ENCODE measurements at places on chromosomes 13 and 19.
A peak's percentile ranks its signal among the peaks of the same experiment; 100 is the strongest.

GRCh38 chr19:17888260-17888659 is 16.5 kb downstream of the SLC5A5 start:
- no peak for DNase-seq

DNA sequence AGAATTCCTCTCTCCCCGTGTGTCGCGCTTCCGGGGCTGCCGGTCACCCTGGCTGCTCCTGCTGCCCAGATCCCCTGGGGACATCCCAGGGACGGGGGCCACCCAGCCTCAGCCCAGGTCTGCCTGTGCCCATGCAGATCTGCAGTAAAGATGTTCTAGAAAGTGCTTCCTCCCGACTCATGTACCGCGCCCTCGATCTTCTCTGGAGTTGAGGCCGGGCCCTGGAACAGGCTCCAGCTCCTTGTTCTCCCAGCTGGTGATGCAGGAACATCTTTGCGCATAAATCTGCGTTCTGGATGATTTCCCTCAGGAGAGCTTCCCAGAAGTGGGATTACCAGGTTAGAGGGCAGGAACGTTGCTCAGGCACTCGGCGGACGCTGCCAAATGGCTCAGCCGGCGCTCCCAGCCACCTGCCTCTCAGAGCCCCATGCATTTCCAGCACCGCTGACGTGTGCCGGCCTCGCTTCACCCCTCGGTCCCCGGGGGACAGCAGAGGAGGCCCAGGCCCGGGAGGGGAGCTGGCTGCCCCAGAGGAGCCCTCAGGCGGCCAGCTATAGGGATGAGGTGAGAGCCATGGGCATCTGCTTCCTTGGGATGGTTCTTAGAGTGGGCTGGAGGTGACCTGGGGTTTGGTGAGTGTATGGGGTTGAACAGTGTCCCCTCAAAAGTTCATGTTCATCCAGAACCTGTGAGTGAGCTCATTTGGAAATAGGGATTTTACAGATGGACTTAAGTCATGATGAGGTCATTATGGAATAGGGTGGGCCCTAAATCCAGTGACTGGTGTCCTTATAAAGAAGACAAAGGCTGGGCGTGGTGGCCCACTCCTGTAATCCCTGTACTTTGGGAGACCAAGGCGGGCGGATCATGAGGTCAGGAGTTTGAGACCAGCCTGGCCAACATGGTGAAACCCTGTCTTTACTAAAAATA is 42.6 kb downstream of the CRTC1 start:
- no peak for DNase-seq

- DNase-seq: no peak
Observed at GRCh38 chr19:46115396-46116106, 8.9 kb downstream of the IGFL3 start.

DNA sequence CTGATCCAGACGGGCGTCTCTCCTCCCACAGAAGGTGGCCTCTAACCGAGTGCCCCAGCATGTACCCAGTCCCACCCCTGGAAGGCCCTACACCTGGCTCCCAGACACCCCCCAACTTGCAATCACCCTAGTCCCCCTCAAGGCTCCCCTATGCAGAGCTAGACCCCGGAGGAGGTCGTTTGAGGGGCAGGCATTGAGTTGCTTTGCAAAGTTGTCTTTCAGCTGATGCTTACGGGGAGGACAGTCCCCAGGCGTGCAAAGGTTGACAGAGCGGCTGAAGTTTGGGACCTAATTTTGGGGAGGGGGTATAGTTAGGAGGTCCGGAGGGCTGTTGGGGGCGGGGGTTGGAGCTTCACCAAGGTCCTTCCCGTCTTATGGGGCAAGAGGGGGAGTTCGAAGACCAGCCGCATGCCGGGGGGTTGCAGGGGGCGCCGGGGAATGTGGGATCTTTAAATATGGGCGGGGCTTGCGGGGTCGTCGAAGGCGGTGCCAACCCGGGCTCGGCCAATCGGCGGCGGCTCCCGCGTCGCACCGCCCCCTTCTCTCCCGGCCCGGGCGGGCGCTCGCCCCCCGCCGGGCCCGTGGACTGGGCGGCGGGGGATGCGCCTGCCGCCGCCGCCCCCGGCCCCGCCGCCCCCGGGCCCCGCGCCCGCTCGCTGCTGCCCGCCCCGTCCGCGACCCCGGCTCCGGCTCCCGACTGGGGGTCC is at the start of gene KCNN1:
Gene KCNN1, plus strand, starts transcription at position 558 of the 707 bp plus-strand sequence. CDS start 6,782 bp downstream, outside the sequence.
- DNase-seq: no peak

DNA sequence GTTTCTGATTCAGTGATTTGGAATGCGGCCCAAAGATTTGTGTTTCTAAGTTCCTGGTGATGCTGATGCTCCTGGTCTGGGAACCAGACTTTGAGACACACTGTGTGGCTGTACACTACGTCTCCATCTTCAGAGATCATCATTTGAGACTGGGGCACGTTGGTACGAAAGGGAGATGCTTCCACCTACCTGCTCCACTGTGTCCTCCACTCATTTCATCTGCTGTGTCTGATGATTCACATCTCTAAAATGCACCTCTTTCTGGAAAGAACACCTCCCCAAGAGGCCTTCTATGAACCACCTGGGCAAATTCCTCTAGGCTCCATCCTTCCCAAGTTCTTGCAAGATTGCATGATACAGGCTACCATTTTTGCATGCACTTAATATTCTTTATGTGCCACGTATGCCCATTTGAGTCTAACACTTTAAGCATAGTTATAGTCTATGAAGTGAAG is 58.6 kb downstream of the ERCC5 start:
- DNase-seq: no peak

- DNase-seq: no peak
Observed at GRCh38 chr13:51456510-51456909, 3.7 kb upstream of the INTS6 start.

- no peak for DNase-seq
Observed at GRCh38 chr19:29495091-29495490, 30.7 kb upstream of the VSTM2B start.

- no peak for DNase-seq
Observed at GRCh38 chr13:63551731-63552130, 2136.1 kb upstream of the PCDH20 start.

DNA sequence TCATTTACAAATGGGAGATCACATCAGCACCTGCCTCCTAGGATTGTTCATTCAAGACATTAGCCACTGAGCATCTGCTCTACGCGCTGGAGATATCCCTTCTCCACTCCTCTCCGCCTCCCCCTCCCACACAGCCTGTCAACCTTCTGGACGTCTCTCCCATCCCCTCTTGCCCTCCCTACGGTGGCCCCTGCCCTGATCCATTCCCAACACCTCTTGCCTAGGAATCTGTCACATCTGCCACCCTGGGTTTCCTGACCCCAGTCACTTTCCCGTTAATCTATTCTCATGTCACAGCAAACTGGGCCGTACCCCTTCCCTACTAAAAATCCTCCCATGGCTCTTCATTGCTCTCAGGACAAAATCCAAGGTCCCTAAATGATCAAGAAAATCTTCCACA is 10.3 kb downstream of the DYRK1B start:
- DNase-seq: no peak

- DNase-seq: no peak
Observed at GRCh38 chr13:41917641-41918040, 43.3 kb downstream of the VWA8 start.

GRCh38 chr13:44271915-44272341 is 101.7 kb upstream of the SERP2 start:
- DNase-seq: no peak

DNA sequence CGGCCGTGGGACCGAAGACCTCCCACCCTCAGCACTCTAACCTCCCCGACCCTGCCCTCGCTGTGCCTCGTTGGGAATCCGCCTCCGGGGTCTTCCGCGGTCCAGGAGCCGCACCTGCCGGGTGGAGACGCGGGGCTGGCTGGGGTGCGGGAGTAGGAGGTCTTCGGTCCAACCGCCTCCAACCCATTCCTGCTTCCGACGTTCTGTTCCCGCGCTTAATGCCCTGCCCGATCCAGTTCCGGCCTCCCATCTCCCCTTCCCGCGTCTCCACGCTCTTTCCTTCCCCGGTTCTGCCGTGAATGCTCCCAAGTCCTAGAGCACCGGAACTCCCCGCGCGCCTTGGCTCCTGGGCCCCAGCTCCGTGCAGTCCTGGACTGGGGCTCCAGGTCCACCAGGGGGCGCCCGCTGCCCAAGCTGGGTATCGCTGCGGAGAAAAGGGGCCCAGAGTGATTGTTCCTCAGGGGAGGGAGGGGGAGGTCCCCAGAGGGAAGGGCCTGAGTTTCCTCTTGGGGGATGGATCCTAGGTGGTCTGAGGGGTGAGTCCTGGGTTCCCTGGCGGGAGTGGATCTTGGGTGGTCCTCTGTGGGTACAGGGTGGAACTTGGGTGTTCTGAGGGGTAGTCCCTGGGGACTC is 14.1 kb upstream of the TNFSF9 start:
- peak; percentile 85 for DNase-seq

- DNase-seq: peak; percentile 75
Observed at GRCh38 chr19:40305403-40305802, 20.3 kb upstream of the AKT2 start.

DNA sequence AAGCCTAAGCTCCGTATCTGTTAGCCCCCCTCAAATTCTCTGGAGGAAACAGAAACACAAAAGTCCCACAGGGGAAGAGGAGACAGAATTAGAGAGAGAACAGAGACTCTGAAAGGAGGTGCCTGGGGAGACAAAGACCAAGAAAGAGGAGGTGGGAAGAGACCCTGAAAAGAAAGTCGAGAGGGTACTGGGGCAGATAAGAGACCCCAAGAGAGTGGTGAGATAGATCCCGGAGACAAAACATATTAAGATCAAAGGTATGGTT is 915 bp upstream of the GRWD1 start:
- DNase-seq: no peak

DNA sequence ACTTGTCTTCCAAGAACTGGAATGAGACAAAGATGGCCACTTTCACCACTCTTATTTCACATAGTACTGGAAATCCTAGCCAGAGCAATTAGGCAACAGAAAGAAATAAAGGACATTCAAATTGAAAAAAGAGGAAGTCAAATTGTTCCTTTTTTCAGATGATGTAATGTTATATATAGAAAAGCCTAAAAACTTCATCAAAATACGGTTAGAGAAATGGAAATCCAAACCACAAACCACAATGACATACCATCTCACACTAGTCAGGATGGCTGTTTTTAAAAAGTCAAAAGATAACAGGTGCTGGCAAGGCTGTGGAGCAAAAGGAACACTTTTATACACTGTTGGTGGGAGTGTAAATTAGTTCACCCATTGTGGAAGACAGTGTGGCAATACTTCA is 113.3 kb upstream of the SPRY2 start:
- DNase-seq: no peak

GRCh38 chr19:40549007-40549708 is 27.5 kb upstream of the SHKBP1 start:
- DNase-seq: peak; percentile 60

DNA sequence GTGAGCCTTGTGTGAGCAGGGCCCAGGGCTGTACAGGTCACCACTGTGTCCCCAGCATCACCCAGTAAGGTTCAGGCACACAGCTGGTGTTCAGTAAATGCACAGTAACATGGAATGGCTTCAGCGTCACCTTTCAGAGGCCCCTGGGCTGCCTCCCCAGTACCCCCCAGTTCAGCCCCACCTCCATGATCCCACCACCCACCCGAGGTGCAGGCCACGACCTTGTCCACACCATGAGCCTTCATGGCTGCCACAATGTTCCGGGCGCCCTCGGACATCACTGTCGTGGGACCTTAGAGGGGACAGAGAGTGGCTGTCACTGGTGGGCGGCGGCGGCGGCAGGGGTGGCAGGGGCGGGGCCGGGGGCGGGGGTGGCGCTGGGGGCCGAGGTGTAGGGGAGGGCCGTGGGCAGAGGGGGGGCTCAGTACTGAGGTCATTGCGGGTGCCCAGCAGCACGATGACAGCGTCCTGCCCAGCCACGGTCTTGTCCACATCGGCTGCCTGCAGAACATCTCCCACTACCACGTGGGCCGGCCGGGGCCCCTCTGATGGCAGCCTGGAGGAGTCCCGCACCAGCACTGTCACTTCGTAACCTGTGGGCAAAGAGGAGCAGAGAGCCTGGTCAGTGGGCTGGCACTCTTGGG is 7.5 kb downstream of the BLVRB start:
- no peak for DNase-seq

DNA sequence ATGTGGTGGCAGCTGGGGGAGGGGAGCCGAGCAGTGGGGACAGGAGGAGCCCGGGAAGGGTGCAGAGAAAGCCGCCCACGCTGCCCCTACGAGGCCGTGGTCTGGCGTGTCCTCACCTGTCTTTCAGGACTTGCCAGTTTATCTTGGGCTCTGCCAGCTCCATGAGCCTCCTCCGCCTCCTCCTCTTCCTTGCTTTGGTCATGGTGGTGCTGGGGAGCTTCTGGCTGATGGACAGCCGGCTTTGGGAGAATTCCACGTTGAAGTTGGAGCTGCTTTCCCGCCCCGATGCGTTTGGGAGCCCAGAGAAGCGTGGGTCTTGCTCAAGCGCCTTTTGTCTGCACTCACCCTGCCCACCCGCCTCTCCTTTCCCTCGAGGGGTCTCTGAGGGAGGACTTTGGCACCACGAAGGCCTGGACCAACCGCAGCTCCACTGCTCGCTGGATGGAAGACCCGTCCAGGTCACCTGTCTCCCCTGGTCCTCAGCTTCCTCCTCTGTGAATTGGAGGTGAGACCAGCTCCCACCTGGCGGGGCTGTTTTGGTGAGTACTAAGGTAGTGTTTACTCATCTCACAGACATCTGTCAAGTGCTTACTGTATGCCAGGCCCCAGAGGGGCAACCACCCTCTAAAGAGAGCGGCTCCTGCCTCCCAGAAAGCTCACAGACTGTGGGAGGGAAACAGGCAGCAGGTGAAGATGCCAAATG is 29.7 kb upstream of the MIER2 start:
- DNase-seq: no peak

DNA sequence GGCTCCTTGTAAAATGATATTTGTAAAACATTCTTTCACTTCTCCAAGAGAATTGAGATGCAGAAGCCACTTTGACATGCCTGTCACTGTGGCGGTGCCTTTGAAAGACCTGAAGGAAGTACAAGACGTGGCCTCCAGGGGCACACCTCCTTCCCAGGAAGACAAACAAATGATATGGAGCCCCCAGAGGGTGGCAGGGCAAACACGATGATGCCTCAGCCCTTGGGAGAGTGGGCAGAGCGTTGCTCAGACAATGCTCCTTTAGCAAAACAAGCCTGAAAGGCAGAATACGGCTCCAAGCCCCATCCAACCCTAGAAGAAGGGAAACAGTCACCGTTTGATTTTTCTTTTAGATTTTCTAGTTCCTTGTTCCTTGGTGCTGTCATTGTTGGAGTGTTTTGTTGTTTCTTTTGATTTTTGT is 9.2 kb upstream of the ATP12A start:
- no peak for DNase-seq

DNA sequence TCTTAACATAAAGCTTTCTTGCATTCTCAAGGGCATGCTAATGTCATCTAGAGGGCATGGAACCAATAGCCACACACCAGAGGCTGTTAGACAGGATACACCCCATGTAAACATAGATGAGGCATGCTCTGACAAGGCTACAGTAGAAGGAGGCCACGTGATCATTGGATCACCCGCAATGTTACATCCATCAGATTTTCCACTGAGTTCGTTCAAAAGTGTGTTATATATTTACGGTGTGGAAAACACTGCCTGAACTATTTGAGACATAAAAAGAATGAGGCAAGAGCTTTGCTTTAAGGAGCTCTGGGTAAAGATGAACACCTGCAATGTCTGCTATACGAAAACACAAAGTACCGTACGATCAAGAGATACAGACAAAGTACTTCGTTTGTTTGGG is 817.5 kb upstream of the SLC10A2 start:
- DNase-seq: no peak

GRCh38 chr13:111341886-111342285 is 21.4 kb downstream of the TEX29 start:
- DNase-seq: no peak

- no peak for DNase-seq
Observed at GRCh38 chr13:102090532-102090931, 311.3 kb downstream of the FGF14 start.

GRCh38 chr13:80824229-80824628 is 483.3 kb upstream of the SPRY2 start:
- DNase-seq: no peak
